ENCODE measurements at places on chromosomes 4 and X.

DNA sequence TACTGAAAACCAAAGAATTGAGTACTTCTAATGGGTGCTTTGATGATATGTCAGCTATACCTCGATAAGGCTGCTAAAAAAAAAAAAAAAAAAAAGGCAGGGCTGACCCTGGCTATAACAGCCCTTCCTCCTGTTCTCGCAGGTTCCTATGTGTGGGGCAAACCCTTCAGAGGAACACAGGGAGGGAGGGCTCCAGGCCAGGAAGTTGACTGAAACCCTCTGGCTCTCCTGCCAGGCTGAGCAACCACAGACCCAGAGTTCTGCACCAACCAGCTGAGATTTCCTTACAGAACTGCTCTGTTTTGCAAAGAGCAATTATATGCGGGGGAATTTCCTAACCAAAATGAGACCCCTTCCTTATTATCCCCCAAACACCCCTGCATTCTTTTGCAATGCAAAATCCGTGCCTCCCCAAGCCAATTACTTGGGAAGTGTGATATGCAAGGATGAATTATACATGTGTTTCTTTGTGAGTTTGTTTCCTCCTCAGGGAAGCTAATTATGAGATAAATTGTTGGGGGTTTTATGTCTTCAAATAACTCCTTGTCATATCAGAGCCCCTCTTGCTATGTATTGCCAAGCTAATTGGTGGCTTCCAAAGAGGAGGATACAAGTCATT lies 45.6 kb downstream of the PDHA1 start:
- no peak for DNase-seq

- DNase-seq = no peak
Observed at GRCh38 chrX:17374619-17375366, at the start of gene NHS. Gene NHS, plus strand, starts transcription at chrX:17375200. Its CDS starts 558 bp downstream, at chrX:17375758.

DNA sequence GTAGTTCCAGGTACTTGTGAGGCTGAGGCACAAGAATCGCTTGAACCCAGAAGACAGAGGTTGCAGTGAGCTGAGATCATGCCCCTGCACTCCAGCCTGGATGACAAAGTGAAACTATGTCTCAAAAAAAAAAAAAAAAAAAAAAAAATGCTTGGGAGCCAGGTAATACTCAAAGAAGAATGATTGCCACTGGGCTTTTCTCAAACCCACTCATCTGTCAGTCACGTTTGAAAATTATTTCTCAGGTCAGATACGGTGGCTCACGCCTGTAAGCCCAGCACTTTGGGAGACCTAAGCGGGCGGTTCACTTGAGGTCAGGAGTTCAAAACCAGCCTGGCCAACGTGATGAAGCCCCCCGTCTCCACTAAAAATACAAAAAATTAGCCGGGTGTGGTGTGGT lies 155.7 kb downstream of the RELL1 start:
- no peak for DNase-seq

GRCh38 chr4:141640696-141641095 lies 4.3 kb downstream of the IL15 start:
- DNase-seq = peak; percentile 54

- DNase-seq = no peak
Observed at GRCh38 chrX:68650491-68650890, 3.0 kb downstream of the STARD8 start.

DNA sequence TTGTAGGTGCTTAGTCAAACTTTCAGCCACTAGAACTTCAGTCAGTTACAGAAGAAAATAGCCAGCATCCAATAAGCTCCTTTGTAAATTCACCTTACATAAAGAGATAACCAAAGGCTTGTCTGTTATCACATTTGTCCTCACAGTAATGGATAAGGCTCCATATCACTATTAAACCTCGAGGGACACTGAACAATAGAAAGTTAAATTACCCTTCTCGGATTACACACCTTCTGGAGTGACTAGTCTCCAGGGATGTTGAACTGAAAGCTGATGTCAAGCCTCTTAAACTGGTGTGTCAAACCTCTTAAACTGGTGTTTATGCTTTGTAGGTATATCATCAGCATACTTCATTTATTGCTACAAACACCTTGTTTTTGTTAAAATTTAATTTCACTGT lies 639.0 kb downstream of the CENPC start:
- no peak for DNase-seq

DNA sequence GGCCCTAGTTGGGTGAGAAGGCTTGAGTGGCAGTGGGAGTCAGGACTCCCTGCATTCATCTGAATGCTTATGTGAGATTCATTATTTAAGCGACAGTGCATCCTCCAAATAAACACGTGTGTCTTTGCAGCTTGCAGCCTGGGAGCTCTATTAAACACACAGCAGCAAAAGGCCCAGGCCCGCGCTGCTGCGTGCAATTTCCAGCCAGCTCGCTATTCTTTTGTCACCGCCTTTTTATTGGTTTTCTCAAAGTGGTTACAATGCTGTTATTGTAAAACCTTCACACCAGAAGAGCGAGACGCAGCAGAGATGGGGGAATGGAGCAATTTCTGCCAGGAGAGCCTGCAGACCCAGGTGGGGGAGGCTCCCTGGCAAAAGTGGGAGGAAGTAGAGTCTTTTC lies 252.5 kb downstream of the BCOR start:
- DNase-seq = no peak

DNA sequence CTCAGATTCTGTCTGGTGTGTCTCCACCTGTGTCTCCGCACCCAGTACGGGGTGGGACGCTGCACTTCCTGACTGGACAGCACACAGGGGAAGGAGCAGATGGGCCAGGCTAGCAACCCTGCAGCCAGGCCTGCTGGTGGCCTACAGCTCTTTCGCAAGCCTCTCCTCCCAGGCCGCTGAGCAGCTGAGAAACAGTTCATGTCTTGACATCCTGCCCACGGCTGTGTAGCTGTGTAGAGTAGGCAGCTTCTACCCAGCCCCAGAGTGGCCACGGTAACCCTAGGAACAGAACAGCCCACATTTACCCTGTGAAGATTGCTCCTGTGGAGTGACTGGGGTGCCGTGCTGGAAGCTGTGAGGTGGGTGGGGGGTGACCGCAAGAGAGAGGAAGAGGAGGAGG lies 38.9 kb downstream of the CCNQ start:
- DNase-seq = peak; percentile 43

GRCh38 chr4:54189140-54189539 lies 40.0 kb upstream of the PDGFRA start:
- DNase-seq = no peak

All from inflammatory macrophage treated with lipopolysaccharide for 1 hour (primary cell).